ENCODE measurements at places on chromosomes 3 and 15. TPM values are rescaled to one million over a fixed set of nuclear protein-coding genes. Genes with fewer than 3 reads are reported as not detected.

Gene CNTN4
- 134 TPM for total RNA-seq

Gene DPPA2
- not detected for total RNA-seq

Gene MRAS
- 66.0 TPM for total RNA-seq

Gene TMEM212
- not detected for total RNA-seq

Gene ZKSCAN7
- total RNA-seq, result 30.2 TPM

Gene GPR160
- 2.9 TPM for total RNA-seq

Gene STRC
- total RNA-seq, result under 0.01 TPM

Gene ALPK3
- total RNA-seq, result 0.82 TPM

GRCh38 chr3:128381609-128382008 is 85.1 kb downstream of the DNAJB8 start:
- DNase-seq, result no peak

GRCh38 chr15:78930577-78931388 is 14.1 kb downstream of the CTSH start:
- DNase-seq, result no peak

DNA sequence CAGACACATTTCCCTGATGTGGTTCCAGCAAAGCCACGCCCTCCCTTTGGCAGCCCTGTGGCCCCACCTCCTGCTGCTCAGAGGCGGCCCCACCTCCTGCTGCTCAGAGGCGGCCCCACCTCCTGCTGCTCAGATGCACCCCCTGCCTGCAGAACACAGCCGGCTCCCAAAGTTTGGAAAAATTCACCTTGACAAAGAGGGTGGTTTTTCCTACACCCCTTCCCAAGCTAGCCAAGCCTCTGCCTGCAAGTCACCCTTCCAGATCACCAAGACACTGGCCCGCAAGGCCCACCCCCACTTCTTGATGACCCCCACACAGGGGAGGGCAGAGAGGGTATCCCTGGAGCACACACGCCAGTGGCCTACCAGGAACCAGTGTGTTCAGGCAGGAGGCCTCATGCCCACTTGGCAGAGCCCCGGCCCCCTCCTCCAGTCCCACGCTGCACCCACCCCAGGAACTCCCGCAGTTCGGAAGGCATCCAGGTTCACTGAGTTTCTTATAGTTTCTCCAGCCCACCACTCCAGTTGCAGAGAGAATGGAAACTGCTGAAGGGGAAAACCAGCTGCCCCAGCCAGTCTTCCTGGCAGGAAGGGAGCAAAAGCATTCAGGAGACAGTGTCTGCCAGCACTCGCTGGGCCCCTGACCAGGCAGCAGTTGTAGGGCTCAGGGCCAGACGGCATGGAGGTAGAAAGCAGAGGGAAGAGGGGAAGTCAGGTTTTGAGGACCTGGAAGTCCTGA is 2.3 kb upstream of the HAPLN3 start:
- DNase-seq, result peak; percentile 74

- peak; percentile 77 for DNase-seq
Observed at GRCh38 chr3:179260949-179261765, 10.2 kb upstream of the KCNMB3 start.

- no peak for DNase-seq
Observed at GRCh38 chr3:192578729-192579128, 148.6 kb downstream of the FGF12 start.

DNA sequence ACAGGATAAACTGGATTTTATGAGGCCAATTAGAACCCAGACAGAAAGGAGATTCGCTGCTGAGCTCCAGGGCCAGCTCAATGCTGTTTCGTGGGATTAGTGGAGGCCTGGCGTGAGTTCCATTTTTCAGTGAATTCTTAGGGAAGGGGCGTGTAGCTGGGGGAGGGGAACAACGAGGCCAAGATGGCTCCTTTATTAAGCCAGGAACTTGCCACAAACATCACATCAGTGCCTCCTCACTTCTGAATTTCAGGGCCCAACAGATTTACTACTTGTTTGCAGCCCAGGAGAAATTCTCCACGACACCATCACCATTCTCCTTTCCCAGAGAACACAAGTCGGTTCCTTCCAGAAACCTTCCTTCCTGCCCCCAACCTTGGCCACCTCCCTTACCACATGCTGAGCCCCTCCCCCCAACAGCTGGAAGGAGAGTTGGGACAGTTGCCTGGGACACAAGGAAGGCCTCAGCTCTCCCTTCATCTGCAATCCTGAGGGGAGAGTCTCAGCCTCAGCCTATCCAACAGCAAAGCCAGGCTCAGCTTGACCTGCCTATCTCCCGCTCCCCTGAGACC is 5.8 kb downstream of the IGDCC4 start:
- no peak for DNase-seq

GRCh38 chr3:48068886-48069285 is 52.7 kb upstream of the MAP4 start:
- no peak for DNase-seq

DNA sequence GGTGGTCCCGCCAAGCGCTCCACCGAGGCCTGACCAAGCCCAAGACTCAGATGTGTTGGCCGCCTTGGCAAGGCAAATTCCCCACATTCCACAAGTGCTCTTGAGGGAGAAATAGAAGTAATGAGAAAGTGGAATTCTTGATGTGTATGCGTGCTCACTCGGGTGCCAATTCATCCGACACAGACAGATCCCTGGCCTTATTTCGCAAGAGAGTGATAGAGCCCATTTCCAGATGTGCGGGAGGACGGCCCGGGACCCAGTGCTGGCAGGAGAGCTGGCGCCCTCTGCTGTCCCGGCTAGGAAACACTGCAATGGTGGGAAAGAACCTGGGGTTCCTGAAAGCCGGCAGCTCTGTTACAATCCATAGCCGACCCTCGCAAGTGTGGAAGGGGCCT is 76.0 kb downstream of the HMG20A start:
- DNase-seq, result no peak

GRCh38 chr3:115074502-115074901 is 72.6 kb downstream of the ZBTB20 start:
- no peak for DNase-seq

DNA sequence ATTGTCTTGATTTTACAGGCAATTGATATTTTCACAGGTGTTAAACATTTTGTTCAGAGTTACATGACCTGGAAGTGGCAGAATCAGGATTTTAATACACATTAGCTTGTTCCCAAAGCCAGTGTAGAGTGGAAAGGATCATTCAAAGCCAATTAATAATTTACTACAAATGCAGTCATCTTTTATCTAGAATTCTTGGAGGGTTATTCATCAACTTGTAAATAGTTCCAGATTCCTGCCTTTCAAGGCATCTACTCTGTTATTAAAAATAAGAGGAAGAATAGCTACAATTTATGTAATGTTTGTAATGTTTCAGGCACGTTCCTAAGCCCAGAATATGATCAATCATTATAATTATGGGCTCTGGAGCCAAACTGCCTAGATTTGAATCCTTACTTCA is 358.5 kb downstream of the ZNF385D start:
- DNase-seq, result no peak

DNA sequence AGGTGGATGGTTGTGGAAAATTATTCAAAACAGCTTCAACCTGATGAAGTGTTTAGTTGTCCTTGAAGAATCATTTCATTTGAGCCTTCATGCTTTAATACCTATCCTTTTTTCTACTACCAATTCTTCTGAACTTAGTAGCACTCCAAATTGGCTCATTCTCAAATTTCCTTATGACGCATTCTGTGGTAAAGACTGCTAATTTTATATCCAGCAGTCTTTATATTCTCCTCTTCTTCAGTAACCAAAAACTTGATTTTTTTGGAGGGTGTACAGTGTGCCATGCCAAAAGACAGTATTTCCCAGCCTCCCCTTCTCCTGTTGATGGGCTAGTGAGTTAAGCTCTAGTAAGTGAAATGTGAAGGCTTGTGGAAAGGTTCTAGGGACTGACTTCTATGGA is 25.2 kb downstream of the CGNL1 start:
- no peak for DNase-seq

GRCh38 chr3:14959359-14959943 is 12.1 kb downstream of the NR2C2 start:
- no peak for DNase-seq

DNA sequence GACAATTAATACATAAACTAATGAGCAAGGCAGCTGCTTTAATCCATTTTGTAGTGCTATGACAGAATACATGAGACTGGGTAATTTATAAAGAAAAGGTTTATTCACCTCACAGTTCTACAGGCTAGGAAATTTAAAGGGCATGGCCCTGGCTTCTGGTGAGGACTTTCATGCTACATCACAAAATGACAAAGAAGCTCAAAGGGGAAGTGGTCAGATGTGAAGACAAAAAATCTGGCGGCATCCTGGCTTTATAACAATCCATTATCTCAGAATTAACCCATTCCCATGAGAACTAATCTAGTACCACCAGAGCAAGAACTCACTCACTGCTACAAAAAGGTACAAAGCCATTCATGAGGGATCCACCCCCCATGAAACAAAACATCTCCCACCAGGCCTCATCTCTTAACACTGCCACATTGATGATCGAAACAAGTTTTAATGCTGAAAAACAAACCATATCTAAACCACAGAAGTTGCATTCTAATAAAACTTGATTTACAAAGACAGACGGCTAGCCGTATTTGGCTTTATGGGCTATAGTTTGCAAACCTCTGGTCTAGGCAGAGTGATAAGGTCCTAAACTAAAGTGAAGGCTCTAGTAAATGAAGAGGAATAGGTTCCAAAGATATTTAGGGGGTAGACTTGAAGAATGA is 44.2 kb downstream of the GSK3B start:
- DNase-seq, result no peak

DNA sequence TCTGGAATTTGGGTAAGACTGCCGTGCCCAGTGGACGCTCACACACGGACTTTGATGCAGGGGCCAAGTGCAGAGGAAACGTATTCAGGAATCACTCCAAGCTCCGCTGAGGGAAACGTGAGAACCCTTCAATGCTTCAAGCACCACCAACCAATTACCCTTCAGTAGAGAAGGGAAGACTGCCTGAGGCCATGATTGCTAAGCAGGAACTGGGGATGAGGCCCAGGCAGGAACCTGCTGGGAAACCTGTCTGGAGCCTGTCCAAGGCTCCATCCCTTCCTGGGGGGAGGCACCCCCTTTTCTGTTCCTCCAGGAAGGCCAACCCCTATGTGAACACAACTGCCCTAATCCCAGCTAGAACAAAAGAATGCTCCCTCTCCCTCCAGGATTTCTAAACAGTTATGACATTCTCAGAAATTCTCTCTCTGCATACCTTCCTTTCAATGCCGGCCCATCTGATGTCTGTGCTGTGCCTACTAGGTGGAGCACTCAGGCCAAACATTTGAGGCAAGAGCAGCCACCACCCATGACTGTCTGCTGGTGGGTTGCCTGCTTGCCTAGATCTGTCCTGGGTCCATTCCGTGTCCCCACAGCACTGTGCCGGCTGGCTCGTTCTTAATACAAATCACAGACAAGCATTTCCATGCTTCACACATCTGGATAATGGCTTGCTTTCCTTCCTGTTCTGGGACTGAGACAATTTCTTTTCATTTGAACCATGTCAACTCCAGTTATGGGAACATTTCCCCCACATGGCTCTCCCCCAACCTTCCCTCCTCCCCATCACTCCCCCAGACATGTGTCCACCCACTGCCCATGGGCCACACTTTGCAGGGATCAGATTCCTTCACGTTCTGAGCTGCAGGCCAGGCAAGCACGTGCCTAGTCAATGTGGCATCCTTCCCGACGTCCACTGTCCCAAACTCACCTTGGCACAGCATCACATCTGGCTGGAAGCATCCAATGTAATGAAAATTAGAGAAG is 149.4 kb downstream of the ADAMTS17 start:
- no peak for DNase-seq

GRCh38 chr3:185702262-185703225 is 116.4 kb downstream of the SENP2 start:
- DNase-seq, result no peak

- DNase-seq, result no peak
Observed at GRCh38 chr3:42539871-42540714, 37.6 kb downstream of the VIPR1 start.

DNA sequence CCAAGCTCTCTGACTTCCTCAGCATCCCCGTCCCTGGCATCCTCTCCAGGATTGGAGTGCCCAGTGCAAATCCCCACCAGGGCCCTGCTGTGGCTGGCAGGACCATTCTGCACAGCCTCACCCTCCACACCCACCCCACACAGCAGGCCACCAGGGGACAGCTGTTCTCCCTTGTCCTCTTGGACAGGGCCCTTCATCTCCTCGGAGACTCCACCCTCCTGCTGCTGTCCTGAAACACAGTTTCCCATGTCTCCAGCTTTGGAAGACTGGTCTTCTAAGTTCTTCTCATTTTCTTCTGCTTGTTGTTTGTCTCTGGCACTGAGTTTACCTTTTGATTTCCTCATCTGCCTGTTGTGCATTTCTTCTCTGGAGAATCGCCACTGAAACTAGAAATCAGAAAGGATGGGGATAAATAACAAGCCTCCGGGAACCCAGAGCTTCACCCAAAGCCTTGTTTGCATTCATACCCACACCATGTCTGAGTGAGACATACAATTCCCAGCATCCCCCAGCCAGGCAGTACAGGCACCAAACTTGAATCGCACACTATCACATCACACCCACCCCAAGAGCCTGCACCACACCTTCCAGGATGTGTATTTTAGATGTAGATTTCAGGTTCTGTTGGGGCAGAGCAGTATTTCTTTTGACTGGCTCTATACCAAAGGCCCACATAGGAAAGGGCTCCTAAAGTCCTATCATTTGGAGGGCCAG is 52.0 kb downstream of the OXNAD1 start:
- DNase-seq, result no peak

- no peak for DNase-seq
Observed at GRCh38 chr15:99502661-99503060, 63.1 kb upstream of the MEF2A start.

GRCh38 chr3:179991104-179991503 is 45.6 kb downstream of the PEX5L start:
- DNase-seq, result no peak

- peak; percentile 26 for DNase-seq
Observed at GRCh38 chr3:52704611-52705437, 767 bp downstream of the GLT8D1 start.

GRCh38 chr15:86127547-86127946 is 47.9 kb downstream of the AGBL1 start:
- no peak for DNase-seq

DNA sequence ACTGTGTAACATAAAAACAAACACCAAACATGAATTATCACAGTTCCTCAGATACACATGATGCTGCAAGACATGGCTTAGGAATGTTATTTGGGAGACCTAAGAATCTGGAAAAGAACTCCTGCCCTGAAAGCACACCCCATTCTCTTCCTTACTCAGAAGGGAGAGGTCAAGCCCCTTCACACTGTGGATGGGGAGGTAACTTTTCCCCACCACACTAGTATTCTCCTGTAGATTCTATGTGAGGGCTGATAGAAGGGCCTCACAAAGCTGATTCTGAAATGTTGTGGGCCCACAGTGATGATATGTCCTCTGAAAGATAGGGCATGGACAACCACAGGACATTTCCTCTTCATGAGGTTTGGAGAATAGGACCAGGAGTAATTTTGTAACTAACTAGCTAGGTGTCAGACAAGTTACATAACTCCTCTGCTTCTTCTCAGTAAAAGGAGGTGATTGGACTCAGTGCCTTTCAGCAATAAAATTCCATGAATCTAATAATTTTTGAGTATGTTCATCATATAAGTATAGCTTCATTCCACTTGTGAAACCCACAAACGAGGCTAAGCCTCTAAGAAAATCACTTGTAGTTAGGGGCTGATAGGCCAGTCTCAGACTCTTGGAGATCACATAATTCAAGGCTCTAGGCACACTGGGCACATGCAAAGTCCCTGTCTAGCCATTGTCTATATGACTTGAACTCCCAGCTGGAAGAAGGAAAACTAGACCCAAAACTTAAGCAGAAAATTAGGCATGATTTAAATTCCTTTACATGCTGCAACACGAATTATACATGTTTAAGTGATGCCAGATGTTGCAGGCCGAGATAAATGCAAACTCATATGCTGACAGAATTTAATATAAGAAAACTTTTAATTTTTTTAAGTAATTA is 7.5 kb downstream of the PTX3 start:
- no peak for DNase-seq

GRCh38 chr3:61237858-61238257 is 13.4 kb downstream of the FHIT start:
- DNase-seq, result no peak

Measured in frontal cortex (tissue), 4 donors.